SK-N-DZ (cell line): ENCODE measurements at places on chromosomes 3 and 15.

- DNase-seq: peak; percentile 92
Measured at GRCh38 chr15:70062321-70062956, 35.3 kb downstream of the TLE3 start.

DNA sequence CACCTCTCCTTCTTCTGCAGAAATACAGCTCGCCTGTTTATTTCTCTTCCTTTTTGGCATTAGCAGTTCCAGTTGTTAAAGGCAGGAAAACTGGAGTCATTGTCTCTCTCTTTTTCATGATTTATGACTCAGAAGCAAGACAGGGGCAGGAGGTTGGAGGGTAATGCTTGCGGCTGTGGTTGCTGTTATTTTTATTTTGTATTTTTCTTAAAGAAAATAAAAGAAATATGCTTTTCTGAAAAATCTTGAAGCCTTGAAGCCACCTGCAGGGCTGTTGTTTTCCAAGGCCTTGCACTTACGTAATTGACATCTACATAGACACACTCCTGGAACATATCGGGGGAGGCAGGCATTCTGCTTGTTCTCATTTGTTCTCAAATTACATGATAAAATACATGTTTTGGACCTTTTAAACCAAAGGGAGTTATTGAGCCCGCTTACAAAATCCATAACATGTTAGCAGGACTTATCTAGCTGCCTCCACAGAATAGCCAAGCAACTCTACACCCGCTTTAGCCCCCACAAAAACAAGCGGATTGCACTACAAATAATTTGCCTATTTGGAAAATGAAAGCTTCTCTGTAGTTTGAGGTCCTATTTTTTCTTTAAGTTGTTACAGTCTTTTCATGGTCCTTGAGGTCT lies 1004.6 kb upstream of the NR2F2 start:
- DNase-seq: no peak

GRCh38 chr15:34154725-34155204 lies 52.9 kb downstream of the PGBD4 start:
- no peak for DNase-seq

DNA sequence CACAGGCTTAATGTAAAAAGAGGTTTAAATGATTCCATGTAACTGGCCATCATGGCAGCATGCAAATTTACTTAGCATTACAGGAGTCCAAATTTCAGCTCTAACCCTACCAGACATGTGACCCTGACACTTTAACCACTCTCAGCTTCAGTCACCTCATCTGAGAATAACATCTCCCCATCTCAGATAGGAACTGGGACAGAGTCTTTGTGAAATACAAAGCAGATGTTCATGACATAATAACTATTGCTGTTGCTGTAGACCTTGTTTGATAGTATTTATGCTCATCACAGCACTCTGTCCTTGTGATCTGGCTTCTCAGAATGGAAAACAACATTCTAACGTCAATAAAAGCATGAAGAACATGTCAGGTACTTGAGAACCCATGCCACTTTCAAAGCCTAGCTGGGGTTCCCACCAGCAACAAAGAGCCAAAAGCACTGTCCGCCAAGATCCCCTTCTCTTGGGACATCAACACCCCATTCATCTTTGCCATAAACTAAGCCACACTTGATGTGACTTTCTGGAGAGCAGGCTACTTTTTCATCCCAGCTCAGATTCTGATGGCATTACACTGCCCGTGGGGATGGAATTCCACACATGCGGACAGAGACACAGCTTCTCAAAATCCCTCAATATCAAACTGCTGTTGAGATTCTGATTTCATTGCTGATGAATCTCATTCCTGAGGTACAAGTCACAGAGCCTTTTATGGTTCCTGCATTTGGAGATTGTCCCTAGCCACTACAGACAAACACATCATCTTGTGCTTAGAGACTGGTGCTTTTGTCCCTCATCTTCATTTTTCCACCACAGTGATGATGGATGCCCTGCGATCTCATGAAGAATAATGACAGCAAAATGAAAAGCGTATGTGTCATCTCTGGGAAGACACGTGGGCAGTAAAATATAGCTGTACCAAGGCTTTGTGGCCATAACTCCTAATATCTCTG lies 202.7 kb downstream of the TNIK start:
- DNase-seq: no peak

GRCh38 chr3:184234671-184235380 lies 5.4 kb downstream of the VWA5B2 start:
- no peak for DNase-seq

DNA sequence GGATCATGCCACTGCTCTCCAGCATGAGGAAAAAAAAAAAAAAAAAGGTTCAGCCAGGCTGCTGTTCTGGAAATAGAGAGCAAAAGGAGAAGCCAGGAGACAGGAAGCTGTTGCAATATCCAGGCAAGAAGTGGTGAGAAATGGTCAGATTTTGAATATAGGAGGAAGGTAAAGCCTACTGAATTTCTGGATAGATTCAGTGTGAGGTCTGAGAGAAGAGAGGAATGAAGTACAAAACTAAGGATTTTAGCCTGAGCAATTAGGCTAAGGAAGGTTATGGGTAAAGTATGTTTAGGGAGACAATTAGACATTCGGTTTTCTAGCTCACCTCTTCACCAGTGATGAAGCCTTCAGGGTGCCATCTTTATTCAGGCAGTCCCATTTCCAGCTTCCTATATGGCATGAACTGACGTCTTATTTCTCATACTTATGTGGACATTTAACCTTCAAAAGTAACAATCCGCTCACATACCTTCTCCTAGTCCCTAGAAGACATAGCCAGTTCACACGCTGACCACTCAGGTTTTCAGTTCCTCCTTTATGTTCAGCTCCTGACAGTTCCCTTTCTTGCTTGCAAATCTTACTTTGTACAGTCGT lies 57.2 kb downstream of the KIF9 start:
- DNase-seq: no peak

- no peak for DNase-seq
Measured at GRCh38 chr3:141996437-141996836, 120.0 kb downstream of the ATP1B3 start.

DNA sequence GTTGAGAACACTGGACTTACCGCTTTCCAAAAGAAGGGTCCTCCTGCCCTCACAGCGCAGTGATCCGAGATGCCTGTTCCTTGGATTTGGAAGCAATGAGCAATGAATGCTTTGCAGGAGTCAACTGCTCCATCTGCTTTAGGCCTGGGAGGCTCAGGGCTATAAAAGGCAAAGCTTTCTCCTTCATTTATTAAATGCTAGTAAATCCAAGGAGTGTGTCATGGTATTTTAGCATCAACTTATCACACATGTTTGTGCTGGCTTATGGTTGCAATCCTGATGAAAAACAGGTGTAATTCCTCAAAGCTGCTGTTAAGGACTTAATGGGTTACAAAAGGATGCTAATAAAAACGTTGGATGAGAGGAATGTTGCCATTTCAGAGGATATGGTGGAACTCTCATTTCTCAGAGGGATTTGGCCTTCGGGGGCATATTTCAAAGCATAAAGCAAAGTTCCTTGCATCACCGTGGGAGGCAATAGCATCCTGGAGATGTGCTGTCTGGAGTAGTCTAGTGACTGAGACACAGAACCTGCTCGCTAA lies 158.5 kb upstream of the TPM1 start:
- DNase-seq: no peak

- DNase-seq: no peak
Measured at GRCh38 chr3:13526626-13526949, 22.3 kb upstream of the FBLN2 start.

- DNase-seq: no peak
Measured at GRCh38 chr3:107704477-107704876, 181.7 kb downstream of the BBX start.

GRCh38 chr15:35737441-35737840 lies 191.5 kb upstream of the DPH6 start:
- no peak for DNase-seq

DNA sequence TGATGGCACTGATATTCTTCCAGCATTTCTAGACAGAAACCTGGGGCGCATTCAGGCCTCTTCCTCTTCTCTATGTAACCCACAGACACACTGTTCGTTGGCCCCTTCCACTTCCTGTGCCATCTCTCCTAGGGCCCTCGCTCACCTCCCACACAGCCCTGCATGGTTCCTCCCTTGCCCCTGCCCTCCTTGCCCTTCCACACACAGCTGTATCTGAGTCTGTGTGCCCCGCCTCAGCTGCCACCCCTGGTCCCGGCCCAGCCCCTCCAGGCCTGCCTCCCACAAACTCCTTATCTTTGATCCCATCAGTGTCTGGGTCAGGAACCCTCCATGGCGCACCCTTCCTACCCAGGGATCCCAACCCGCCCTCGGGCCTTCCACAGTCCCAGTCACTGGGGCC lies 37.9 kb downstream of the RAB6B start:
- DNase-seq: no peak

DNA sequence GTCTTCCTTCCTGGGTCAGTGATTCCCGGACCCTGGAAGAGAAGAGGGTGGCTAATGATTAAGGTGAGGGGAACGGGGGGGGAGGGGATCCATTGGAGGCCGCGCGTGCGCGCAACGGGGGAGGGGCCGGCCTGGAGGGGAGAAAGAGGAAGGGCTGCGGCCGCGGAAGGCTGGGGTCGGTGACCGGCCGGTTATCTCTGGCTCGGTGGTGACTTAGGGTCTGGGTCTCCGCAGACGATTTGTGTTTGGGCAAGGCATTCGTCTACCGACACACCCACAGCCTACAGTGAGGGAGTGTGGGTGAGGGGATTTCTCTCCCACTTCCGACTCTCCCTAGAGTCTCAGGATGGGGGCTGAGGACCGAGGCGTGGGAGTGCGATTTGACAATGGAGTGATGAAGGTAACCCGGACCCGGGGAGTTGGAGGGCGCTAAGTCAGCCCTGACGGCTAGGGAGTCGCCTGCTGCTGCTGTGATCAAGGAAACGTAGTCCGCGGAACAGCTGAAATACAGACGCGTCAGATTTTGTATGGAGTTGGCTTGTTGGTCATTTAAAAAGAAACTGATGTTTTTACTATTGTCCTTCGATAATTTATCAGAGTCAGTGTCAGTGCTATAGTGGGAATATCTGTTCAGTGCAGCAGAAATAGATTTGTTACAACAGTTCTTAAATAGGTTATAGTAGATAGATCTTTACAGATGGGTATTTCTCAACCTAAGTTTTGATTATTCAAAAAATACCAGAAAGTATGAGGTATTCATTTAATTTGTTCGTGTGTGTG lies 733 bp downstream of the RNF111 start:
- peak; percentile 68 for DNase-seq

GRCh38 chr15:24956111-24956838 lies 1.5 kb downstream of the SNRPN start:
- DNase-seq: peak; percentile 83

- DNase-seq: no peak
Measured at GRCh38 chr15:60899322-60899966, 329.7 kb downstream of the RORA start.

DNA sequence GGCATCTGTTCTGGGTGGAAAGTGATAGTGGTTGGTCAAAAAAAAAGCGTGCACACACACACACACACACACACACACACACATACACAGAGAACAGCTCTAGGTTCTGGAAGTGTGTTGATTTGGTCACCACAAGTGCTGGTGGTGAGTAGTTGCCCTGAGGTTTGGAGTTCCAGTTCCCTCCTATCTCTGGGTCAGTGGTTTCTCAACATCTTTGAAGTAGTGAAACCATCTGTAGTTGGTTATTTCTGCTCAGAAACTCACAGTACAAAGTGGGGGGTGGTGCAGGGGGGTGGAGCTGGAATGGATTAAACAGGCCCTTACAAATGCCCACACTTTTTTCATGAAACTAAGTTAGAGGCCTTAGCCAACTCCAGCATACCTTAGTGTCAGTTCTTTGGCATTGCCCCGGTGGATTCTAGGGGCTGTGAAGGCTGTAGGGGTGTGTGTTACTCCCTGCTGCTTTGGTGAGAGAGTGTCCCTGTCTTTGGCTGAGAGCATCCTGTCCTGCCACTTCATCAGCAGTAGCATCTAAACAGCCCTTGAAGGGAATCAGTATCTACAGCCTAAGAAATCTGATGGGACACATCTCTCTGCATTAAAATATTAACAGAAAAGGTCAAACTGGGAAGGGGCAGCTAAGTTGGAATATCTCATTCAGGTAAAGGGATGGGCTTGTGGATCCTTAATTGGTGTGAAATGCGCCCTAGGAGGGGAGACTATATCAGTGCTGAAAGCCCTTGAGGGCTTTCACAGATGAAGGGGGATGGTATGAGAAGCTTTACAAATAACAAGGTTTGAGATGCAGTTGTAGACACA lies 20.6 kb downstream of the SMAD3 start:
- DNase-seq: no peak

DNA sequence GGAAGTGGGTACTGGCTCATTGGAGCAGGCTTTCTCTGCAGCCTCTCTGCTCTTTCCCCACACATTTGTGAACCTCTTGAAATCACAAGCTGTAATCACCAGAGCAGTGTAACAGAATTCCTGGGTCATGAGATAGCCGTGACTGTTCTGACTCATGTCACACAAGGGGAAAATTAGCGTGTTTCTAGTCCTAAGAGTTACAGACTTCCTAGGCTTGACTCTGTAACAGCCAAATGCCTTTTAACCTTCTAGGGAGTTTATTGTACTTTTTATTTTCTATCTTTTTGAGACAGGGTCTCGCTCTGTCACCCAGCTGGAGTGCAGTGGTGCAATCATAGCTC lies 54.7 kb upstream of the TRAK1 start:
- DNase-seq: no peak

DNA sequence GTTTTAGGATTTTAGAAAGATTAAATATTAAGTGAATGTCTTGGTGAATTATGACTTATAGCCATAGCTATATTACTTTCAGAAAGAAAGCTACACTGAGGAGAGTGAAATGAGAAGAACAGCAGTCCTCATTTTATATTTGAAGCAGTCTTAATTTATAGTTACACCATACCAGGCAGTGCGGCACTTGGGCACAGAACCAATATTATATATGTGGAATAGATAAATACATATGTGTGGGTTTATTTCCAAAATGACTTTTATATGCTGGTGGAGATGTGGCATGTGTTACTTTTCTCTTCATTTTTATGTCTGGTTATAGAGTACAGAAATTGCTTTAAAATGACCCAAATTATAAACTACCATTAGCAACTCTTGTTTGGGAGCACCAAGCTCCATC lies 759.5 kb downstream of the GRM7 start:
- no peak for DNase-seq

DNA sequence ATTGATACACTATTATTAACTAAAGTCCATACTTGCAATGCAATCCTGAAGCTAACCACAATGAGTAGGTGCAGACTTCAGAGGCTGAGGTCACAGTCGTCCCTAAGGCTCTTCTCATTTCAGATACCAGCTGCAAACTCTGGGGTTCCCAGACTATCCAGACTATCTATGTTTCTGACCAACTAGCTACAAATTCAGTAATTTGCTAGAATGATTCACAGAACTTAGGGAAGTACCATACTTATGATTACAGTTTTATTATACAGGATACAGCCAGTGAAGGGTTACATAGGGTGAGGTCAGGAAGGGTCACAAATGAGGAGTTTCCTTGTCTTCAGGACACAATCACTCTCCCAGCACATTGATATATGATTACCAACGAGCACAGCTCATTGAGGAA lies 36.5 kb downstream of the PPM1L start:
- no peak for DNase-seq

- DNase-seq: peak; percentile 53
Measured at GRCh38 chr3:178434206-178434805, 101.9 kb upstream of the KCNMB2 start.
